ENCODE measurements at places on chromosomes 2 and 18.

DNA sequence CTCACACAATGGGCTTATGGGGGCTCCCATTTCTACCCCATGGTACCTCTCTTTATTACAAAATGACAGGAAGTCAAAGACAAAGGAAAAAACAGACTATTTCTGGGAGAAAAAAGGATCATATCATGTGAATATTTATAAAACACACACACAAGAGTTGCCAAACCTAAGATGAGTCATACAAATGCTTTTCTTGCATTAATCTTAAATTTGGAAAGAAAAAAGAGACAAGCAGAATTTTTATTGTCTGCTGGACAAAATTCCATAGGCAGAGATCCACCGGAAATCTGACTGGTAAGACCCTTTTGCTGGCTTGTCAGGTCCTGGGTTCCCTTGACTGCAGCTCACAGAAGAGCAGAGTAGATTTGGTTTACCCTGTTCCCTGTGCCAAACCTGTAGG, 1732.3 kb upstream of the PIK3C3 start:
- DNase-seq: no peak

DNA sequence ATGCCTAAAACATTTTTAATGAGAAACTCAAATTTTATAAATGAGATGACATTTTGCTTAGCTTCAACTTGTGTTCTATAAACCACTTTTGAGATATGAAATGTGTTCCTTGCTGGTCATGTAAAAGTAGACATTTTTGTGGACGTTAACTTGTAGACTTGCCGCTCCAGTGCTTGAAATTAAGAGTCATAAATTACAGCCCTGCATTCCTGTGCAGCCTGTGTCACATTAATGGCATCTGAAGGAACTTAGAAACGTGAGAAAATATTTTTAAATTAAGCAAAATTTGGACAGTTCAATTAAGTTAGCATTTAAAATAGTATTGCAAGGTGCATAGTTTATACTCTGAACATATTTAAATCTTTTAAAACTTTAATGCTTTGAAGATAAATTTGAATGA, 98.3 kb upstream of the LDLRAD4 start:
- DNase-seq: no peak

GRCh38 chr2:239824866-239825704, 200.1 kb downstream of the NDUFA10 start:
- DNase-seq: no peak

DNA sequence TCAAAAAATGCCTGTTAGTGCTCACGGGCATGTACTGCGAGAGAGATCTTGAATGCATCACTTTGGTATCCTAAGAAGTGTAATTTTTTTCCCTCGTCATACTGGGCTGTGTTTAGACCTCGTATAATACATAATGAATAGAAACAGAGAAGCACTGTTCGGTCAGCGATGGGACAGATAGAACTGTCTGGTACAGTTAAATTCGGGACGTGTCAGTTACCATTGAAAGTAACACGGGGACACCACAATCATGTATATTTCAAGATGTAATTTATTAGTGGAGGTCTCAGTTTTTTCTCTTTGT, 1.8 kb downstream of the PKP4 start:
- no peak for DNase-seq

DNA sequence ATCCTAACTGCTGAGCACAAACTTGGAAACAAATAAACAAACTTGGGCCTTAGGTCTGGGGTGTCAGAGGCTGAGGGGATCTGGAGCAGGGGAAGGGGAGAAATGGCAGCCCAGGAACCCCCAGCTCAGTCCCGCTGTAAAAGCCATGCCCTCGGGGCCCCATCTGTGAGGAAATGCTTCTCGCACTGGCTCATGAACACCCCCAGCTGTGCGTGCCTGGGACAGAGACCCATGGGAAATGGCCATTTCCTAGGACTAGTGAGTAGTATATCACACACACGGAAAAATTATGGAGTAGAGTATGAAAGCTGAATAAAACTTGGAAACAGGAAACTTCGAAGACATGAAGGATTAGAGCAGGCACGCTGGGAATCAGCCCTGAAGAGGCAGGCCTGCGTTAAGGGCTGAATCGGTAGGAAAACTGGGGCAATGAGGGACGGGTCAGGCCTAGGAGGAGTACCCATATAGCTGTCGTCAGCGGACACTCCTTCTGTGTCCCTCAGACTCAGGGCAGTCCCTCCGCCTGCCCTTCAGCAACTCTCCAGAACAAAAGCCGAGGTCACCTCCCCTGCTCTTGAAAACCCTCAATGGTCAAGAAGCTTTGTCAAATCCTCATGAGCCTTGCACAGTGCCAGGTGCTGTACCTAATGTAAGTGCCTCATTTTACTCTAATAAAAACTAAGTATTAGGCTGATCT, 120.8 kb upstream of the ODC1 start:
- no peak for DNase-seq

- DNase-seq: no peak
Measured at GRCh38 chr2:200828572-200829257, 17.0 kb downstream of the BZW1 start.

GRCh38 chr2:71609441-71609840, 156.1 kb downstream of the DYSF start:
- DNase-seq: no peak

DNA sequence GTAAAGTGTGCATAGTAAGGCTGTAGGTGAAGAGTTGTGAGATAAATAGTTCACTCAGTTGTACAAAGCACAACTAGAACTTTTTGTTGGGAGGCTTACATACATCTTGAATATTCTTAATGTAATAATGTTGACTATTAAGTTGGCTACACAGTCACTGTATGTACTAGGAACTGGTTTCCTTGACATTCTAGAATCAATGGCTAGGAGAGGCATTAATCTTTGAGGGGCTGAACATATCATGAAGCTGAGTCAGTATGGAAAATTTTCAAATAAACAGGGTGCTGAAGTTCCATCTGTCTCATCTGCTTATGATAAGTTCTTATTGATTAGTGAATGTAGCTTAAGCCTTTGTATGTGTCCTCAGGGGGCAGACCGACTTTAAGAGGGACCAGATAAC, 23.4 kb downstream of the METTL21A start:
- DNase-seq: no peak

DNA sequence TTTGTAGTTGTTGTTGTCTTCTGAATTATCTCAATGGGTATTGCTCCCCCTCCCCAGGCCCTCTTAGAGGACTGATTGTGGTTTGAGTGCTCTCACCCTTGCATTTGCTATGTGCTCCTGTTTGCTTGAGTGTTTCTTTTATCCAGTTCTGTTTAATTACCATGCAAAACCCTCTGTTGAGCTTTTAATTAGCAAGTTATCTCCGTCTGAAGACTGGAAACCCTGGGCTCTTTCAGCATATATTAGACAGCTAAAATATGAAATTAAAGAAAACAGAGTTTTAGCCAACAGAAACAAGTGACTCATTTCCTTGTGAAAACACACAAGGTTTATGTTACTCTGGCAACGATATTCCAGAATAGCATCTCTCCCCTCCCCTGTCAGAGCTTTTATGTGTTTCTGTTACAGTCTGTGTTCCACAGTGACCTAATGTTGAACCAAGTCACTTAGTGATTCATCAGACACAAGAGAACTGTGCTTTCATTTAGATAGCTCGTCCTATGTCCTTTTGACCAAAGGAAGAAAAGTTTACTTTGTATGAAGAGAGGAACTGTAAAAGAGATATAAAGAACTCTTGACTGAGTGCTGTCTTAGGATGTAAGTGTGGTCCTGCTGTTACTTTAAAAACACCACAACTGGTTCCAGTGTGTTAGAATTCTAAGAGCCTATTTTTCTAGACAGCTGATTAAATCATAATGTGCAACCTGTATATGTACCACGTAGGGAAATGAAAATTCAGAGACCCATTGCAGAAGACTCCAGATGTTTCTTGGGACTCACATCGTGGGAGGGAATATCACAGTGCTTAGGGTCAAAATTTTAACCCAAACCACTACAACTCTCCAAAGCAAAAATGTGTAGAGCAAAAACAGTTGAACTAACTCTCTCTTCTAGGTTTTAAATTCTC, 172.8 kb upstream of the RBMS1 start:
- DNase-seq: no peak

- DNase-seq: no peak
Measured at GRCh38 chr2:239324456-239324855, 76.4 kb downstream of the HDAC4 start.

GRCh38 chr18:74689251-74689650, 91.6 kb downstream of the ZNF407 start:
- no peak for DNase-seq

DNA sequence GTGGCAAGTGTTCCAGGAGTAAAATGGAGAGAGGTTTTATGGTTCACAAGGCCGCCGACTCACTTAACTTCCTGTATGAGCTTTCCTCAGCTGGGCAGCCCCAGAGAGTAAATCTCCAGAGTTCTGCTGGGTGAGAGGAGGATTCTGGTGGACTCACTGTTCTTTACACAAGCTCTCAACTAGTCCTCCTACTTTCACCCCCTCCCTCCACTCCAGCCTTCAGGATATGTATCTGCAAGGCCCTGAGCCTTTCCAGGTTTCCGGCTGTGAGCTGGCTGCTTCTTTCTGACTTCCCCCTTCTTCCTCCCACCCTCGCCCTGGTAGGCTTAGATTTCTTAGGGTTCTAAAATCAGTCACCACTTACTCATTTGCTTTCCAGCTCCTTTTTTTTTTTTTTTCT, 34.0 kb downstream of the EML6 start:
- DNase-seq: no peak

DNA sequence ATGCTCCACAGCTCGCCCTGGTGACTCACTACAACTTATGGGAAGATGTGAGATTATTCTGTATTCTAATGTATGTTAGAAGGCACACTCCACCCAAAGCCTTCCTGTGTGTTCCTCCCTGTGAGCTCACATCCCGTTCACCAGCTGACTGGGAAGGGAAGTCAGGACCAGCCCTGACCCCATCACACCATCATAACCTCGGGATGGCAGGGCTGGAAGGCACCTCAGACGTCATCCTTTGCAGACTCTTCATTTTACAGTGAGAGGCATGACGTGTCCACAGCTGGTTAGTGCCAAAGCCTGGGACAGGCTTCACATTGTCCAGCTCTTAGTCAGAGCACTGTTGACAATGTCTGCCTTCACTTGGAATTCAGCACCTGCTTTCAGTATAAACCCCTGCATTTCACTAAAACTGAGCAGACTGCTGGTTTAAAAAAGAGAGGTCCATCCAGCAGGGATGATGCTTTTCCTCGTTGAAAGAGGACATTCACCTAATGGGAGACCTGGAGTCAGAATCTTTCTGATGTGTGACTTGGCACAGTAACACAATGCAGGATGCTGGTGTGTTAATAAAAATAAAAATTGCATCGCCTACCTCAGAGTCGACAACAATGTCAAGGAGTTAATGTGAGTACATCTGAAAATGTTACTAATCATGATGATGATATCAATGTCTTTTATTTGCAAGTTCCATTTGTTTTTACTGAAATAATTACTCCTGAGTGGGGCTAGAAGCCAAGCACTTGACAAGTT, 418.0 kb upstream of the TNP1 start:
- DNase-seq: no peak
